ENCODE measurements at places on chromosomes 11 and 22.
A peak's percentile ranks its signal among the peaks of the same experiment; 100 is the strongest.

DNA sequence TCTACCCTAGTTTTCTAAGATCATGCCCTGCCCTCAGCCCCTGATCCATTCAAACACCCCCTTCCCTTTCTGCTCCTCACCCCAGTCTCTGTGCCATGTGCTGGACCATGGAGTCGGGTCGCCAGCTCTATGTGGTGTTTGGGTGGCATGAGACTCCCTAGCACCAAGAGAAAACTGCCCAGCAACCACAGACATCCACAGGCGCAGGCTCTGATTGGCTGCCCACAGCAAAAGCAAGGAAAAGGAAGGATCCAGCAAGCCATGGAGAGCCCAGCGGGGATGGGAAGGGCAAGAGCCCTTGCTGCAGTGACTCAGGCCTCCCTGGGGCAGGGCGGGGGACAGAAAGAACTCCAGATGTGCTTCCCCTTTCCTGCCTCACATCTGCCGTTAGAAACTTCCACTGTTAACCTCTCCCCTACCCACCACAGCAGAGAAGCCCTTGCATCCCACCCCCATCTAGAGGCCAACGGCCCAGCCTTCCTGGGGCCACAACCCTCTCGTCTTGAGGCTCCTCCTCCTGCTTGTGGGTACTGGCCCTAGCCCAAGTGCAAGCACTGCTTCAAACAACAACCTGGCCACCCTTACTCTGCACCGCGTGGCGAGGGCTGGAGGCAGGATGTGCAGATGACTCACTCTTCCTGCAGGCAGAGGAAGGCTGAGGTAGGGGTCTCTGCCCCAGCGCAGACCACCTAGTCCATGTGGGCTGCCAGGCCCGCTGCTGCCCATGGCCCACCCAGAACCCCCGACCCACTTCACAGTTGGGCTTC is 9.7 kb upstream of the AHNAK start:
- peak; percentile 88 for DNase-seq

DNA sequence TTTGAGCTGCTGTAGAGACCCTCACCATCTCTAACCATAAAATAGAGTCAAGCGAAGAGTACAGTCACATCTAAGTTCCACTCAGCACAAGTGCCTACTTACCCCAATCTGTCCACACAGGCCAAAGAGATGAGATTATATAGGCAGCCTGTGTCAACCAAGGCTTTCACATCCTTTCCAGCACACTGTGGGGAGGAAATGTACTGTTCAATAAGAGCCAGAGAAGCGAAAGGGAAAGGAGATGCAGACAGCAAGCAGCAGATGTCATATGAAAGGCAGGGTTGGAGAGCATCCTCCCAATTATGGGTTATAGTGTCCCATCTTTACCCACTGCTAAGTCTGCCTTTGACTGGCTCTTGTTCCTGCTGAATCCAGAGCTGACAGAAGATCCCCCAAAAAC is 16.4 kb downstream of the NRIP3 start:
- DNase-seq, result no peak

GRCh38 chr11:9726321-9727022 is 62.6 kb downstream of the SWAP70 start:
- DNase-seq, result no peak

DNA sequence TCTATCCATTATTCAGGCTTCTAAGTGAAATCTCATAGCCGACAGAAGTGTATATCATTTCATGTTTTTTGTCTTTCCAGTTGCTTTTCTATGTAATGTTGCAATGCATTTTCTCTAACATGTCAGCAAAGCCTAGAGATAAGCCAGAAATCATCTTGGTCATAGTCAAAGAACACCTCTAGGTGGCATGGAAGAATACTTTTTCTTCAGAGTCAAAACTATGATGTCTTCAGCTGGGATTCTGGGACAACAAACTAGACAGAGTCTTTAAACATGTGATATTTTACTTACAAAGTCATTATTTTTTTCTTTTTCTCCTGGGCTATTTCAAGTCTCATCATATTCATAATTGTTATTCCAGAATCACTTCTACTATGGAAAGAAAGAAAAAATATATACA is 4.4 kb downstream of the GAS2 start:
- DNase-seq, result no peak

GRCh38 chr11:44939673-44940395 is 10.8 kb downstream of the TP53I11 start:
- DNase-seq, result no peak

- DNase-seq, result peak; percentile 56
These were observed 7.4 kb downstream of the USP2 start for GRCh38 chr11:119373921-119374631.

DNA sequence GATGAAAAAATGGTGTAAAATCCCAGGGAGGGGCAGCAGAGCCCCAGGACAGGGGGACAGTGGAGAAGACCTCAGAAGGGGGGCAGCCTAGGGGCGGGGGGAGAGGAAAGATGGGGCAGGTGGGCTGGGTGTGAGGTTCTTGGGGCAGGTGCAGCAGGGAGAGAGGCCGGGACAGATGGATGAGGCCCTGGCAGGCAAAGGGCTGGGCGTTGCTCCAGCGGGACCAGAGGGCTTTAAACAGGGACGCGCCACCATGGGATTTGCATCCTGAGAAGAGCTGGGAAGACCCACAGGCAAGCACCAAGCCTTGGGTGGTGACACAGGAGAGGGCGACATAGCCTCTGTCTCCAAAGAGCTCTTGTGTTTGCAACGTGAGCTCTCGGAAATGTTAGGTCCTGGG is 1342.8 kb downstream of the TBC1D22A start:
- no peak for DNase-seq

DNA sequence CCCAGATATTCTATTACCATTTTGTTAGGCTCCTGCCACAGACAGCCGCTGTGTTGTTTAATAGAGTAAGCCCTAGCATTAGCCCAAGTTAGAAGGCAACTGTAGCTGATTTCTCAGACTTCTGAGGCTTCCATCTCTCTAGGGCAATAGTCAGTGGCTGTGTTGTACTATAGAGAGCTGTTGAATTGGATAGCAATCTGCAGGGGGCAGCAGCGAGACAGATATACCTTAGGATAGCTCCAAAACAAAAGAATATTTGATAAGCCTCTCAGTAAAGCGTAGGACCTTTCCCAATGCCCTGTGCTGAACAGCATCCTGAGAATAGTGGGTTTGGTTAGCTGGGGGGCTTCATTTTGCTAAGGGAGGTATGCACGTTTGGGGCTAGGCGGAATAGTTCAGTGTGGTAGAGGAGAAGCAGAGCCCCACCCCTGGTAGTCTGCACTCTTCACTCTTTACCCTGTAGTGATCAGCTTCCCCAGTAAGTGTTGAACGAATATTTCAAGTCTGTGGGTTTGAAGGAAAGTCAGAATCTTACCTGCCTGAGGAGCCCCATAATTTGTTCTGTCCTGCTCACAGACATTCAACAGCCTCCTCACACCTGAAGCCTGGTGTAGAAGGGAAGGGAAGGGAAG is 515.1 kb downstream of the INSC start:
- peak; percentile 29 for DNase-seq

DNA sequence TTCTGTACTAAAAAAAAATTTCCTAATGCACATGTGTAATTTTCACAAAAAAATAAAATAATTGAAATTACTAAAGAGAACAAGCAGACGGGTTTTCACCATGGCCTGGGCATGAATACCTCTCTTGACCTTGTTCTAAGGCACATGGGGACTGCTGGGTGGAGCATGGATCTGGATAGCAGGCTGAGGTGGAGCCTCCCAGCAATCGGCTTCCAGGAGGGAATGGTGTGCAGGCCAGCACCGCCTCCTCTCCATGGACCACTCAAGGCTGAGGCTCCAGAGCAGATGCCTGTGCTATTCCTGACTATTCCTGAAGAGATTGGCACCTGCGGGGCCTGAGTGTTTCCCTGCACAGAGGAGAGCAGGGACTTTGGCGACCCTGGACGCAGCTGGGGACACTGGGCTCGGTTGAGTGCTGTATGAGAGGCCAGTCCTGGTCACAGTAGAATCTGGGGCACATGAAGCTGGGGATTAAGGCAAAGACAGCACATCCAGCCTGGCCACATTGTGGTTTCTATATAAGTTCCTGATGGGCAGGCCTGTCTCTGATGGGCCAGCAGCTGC is 963.6 kb downstream of the BRD1 start:
- no peak for DNase-seq

Measured in activated CD4-positive, alpha-beta T cell treated with anti-CD3 and anti-CD28 coated beads for 48 hours (primary cell).